GM18507 (cell line): ENCODE measurements at places on chromosomes 6 and 20.

- no peak for DNase-seq
Measured at GRCh38 chr6:165231581-165232561, 77.5 kb downstream of the C6orf118 start.

DNA sequence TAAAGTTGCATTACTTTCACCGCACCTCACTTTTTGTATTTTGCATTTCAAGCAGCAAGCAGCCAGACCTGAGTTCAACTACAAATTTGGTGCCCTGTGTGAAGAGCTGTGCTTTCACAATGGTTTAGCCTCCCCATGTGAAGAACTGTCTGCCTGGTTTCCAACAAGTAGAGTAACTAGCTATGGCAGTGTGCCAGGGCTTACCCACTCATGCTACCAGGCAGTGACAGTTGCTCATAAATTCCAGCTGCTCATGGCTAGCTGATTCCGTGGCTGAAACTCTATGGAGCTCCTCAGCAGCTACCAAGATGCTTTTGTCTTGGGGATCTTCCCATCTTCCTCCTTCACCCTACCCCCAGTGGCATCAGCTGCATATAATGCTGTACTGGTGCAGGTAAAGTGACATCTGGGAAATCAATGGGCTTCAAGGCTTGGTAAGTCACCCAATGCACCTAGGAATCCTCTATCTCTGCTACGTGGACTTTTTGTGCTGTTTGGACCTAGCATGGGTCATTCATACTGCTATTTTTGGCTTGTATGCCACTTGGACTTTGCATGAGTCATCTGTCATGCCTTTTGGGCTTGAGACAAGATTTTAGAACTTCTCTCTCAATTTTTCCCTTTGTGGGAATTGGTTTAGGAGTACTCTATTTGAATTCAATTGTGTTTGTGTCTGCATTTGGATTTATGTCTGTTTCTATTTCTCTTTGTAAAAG, 176.5 kb upstream of the GJE1 start:
- no peak for DNase-seq

- DNase-seq: no peak
Measured at GRCh38 chr6:5261545-5262109, 314 bp downstream of the FARS2 start.

GRCh38 chr6:163661272-163661671, 246.8 kb downstream of the QKI start:
- no peak for DNase-seq

GRCh38 chr20:62663145-62664018, 21.1 kb downstream of the SLCO4A1 start:
- DNase-seq: no peak

- DNase-seq: peak; percentile 49
Measured at GRCh38 chr20:39829661-39830060, 859.4 kb downstream of the MAFB start.

DNA sequence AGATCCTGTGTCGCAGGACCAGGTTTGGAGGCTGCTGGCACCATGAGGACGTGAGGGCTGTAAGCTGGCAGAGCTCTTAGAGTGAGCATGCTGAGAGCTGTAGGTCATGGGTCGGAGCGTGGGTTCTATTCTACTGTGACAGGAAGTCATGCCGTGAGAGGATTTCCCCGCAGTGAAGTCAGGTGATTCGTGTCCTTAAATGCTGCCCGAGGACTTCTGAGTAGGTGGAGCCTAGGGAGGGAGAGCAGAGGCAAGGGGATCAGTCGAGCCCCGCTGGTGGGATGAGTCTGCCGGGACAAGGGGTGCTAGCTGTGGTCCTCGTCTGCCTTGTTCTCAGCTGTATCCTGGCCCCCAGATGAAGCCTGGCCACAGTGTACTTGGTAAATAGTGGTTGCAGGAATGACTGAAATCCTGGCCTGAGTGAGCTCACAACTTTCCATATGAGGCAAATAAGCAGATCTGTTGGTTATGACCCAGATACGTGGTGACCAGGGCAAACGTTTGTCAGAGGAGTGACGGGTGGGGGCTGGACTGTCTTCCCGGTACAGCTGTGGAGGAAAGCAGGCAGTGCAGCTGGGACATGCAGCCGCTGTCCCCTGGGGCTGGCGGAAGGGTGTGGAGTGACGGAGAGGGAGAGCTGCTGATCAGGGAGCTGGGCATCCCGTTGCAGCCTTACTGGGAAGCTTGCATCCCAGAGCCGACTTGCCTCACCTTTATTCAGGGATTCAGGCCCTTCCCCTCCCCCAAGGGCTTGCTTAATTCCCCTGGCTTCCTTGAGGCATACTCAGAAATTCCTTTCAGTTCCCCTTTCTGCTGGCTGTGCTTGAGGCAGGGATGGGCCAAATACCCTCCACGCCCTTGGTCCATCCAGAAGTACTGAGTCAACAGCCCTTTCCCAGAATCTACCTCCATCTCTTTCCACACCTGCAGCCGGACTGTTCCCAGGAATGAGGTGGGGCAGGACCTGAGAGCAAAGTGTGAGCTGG, 250.9 kb upstream of the RREB1 start:
- DNase-seq: peak; percentile 47

DNA sequence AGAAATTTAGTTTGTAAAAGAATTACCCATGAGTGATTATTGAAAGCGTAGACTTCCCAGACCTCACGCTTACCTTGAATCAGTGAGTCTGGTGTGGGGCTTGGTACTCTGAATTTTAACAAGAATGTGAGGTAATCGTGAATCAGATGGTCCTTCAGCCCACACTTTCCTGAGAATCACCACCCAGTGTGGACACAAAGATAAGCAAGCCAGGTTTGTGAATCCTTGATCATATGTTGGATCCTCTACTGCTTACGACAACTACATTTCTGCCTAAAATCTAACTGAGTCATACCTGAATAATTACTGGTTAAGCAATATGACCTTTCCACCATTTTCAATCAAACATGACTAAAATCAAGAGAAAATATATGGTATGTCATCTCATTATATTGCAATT, 589.3 kb downstream of the TFAP2A start:
- no peak for DNase-seq

GRCh38 chr20:50277460-50278376, 87.1 kb downstream of the CEBPB start:
- no peak for DNase-seq

GRCh38 chr20:10902174-10902573, 228.4 kb upstream of the JAG1 start:
- DNase-seq: no peak

GRCh38 chr6:134534708-134535149, 216.8 kb upstream of the SGK1 start:
- no peak for DNase-seq

- DNase-seq: no peak
Measured at GRCh38 chr6:149854532-149854931, 9.6 kb downstream of the LRP11 start.

- DNase-seq: no peak
Measured at GRCh38 chr20:9487231-9487630, 27.2 kb upstream of the LAMP5 start.

- DNase-seq: no peak
Measured at GRCh38 chr20:20606050-20606449, 106.4 kb downstream of the RALGAPA2 start.

GRCh38 chr6:105808571-105808970, 277.6 kb upstream of the PRDM1 start:
- no peak for DNase-seq

DNA sequence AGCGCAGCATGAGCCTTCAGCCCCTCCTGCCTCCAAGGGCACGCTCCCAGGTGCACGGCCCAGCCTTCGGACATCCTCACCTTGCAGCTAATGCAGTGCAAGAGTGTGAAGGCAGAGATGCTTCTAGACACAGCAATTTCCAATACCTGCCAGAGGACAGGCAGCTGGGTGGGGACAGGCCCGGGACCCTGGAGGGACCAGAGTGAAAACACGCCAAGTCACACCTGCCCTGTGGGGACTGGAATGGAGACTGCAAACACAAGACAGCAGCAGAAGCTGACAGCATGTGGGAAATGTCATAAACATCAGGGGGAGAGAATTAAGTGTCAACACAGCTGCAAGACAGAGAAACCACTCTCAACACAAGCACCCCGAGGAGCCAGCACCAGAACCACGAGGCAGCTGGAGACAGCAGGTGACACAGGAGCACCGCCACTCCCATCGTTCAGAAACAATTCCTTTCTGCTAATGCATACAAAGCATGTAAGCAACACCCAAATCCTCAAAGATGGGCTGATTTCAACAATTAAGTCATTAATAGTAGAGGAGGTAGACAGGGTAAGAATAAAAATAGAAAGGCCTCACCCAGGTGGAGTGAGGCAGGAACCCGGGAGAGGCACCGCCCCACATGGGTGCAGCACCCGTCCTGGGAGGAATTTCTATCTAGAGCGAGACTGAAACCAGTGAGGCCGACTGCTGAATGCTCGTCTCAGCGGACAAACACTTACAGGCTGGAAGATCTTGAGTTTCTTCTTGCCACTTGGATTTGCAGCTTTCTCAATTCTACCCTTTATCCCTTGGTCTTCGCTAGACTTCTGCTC, 17.1 kb downstream of the DIDO1 start:
- DNase-seq: no peak

DNA sequence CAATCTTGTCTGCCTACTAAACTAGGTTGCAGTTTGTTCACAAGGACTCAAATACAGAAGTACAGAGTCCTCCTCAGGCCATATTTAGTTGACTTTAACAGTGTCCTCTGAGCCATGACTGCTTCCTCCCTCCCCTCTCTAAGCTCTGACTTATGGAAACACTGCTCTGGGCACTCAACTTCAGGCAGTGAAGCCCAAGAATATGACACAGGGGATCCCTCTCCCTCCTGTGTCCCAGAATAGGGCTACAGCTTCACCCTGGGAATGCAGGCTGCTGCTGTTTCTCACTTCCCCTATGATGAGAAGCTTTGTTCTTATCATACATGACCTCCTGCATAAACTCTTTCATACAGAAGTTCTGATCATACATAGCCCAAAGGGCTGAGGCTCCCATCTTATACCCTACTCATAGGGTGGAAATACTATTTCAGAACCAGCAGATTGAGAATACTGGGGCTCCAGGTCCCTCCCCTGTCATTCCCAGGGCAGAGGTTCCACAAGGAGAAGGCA, 97.3 kb upstream of the UST start:
- no peak for DNase-seq

GRCh38 chr6:28565823-28566526, 40.3 kb downstream of the GPX5 start:
- DNase-seq: no peak

DNA sequence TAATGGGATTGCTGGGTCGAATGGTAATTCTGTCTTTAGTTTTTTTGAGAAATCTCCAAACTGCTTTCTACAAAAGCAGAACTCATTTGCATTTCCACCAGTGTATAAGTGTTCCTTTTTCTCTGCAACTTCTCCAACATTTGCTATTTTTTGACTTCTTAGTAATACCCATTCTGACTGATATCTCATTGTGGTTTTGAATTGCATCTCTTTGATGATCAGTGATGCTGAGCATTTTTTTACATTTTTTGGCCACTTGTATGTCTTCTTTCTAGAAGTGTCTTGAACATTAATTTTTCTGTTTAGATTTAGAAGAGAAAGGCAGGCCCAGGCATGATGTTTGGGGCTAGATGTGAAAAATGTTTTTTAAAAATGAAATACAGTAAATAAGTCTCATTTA, 553.1 kb upstream of the MAN1A1 start:
- DNase-seq: no peak

- DNase-seq: no peak
Measured at GRCh38 chr6:49490633-49491032, 9.1 kb upstream of the GLYATL3 start.

- no peak for DNase-seq
Measured at GRCh38 chr6:88725111-88725975, 238.1 kb downstream of the RNGTT start.

- no peak for DNase-seq
Measured at GRCh38 chr6:52558266-52559000, 18.4 kb downstream of the TRAM2 start.

GRCh38 chr6:156634951-156635371, 142.2 kb upstream of the ARID1B start:
- DNase-seq: no peak

GRCh38 chr6:80742481-80742880, 636.0 kb downstream of the BCKDHB start:
- DNase-seq: no peak

DNA sequence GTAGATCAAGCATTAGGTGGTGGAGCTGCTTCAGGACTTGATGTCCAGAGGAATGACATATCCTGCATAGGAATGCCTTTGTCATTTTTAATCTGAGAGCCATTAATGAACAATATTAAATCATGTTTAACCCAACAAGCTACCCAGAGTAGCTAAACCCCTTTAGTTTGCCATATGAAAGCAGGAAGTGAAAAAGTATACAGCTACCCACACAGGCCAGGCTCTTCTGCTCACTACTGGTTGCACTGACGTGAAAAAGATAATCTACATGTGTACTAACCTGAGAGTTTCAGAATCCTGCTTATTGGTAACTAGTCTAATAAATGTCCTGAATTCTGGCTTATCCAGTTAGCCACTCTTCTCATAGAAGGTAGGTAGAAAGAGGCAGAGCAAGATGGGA, 19.9 kb downstream of the GLYATL3 start:
- no peak for DNase-seq

GRCh38 chr6:136510299-136510698, 39.9 kb downstream of the MAP7 start:
- DNase-seq: no peak

DNA sequence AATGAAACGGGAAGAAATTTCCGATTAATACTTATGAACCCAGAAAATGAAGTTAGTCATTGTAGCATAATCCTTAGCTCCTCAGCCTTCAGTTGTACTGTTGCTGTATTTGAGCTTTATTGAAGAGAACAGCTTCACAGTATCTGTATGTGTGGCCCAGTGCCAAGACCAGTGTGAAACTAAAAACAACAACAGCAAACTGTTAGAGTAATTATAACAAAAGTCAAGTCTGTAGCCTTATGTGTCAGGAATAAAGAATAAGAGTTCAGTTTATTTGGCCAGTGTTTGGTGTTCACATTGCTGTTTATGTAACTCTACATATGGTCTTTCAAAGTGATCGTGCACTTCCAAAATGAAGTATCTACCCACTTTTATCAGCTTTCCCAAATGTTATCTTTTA, 70.9 kb downstream of the ARID1B start:
- DNase-seq: no peak

- DNase-seq: no peak
Measured at GRCh38 chr6:142900227-142900971, 44.6 kb downstream of the HIVEP2 start.

- no peak for DNase-seq
Measured at GRCh38 chr6:105909106-105909505, 177.0 kb upstream of the PRDM1 start.

- DNase-seq: no peak
Measured at GRCh38 chr6:107061125-107062020, 33.4 kb downstream of the MTRES1 start.
